Smooth muscle cell of the brain vasculature (primary cell): ENCODE measurements at places on chromosomes 5 and 9.

DNA sequence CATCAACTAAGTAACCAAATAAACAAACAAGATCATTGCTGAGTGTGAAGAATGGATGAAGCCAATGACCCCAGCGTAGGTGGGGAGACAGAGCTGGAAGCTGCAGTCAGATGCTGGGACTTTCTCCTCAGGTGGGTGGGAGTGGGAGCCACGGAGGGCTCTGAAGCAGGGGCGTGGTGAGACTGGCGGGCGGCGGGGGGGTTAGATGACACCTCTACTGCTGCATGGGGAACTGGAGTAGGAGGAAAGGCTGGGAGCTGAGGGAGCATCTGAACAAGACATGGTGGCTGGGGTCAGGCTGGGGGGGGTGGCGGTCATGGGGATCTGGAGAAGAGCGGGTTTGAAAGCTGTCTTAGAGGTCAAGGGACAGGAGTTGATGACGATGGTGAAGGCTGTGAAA lies 193.8 kb downstream of the C9orf50 start:
- DNase-seq = no peak

DNA sequence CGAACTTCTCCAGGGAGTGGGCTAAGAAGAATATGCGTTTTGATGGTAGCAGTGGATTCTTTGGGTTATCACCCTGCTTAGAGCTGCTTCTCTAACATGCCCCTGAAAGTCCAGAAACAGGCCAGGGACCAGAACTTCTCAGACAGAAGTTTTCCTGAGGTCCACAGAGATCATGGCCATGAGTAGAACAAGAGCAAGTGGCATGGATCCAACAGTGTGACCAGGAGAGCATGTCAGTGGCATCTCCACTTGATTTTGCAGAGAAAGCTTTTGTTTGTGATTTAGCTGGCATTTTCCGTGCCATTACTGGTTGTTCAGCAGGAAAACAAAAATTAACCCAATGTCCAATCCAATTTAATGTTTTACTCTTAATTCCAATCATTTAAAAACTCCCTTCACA lies 298.5 kb upstream of the CD180 start:
- DNase-seq = no peak

DNA sequence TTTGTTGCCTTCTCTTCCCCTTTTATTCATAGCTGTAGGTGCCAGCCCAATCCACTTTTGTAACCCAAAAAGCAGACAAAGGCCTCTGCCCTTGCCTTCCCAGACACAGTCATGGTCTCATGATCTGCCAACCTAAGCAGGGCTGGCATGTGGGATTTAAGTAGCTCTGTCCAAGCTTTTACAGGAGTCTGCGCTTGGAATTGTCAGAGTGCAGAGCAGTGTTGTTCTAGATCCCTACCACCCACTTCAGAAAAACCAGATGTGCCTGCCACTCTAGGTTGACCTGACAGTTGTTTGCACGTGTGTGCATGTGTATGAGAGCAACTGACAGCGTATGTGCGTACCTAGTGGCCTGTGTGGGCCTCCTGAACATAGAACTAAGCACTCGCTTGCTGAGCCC lies 87.8 kb upstream of the SPRY4 start:
- no peak for DNase-seq

DNA sequence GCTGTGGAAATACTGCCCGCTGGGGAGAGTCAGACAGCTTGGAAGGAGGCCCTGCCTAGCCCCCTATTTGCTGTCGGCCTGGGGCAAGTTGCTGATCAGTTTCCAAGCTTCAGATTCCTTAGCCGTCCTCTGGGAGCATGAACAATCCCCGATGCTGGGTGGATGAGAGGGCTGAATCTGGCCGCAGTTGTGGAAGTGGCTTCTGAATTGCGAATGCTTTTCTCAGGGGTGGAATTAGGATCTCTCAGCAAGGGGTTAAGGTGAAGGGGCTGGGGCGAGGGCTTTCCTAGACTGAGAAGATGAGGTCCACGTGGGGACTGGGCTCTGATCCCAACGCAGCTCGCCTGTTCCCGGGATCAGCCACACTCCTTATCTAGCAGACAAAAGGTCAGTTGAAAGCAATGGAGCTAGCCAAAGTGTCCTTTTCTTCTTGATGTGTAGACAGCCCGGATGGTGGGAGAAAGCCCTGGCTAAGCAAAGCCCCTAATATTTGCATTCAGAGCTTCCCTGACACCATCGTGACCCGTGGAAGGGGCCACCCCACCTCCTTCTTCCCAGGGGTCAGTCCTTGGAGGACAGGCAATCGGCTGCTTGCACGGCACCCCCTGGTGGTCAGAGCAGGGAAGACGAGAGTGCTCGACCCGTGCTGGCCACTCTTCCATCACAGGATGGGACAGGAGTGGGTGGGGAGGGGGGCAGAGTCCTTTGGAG lies 54.9 kb downstream of the COL15A1 start:
- DNase-seq = peak; percentile 54

GRCh38 chr5:52909192-52909591 lies 80.0 kb upstream of the ITGA2 start:
- DNase-seq = no peak

DNA sequence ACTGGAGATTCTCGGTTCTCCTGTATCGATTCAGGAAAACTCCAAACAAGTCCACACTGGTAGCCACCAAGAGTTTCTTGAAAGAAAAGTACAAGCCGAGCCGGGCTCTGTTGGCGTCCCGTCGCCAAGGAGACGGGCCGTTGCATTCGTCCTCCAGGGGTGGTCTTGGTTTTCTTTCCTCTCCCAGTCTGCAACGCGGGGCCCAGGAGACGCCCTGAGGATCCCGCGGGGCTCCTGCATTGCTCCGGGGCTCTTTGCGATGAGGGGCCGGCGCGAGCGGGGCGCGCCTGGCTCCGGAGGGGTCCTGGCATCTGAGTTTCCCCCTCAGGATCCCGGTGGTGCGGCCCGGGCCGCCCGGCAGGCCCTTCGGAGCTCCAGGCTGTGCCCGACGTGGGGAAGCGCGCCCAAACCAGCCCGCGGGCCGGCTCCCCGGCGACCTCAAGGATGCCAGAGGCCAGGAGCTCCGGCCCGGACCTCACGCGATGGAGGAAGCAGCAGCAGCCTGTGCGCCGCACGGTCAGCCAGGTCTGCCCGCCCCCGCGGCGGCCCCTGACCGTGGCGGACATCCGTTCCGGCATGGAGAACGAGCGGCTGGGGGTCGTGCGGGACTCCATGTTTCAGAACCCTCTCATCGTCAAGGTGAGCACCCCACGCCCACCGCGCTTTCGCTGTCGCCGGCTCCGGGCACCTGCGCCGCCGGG lies at the start of gene CFAP77:
CFAP77 (plus strand) TSS at position 384 of the 701 bp plus-strand sequence; CDS start at position 445, 61 bp downstream.
- peak; percentile 24 for DNase-seq

DNA sequence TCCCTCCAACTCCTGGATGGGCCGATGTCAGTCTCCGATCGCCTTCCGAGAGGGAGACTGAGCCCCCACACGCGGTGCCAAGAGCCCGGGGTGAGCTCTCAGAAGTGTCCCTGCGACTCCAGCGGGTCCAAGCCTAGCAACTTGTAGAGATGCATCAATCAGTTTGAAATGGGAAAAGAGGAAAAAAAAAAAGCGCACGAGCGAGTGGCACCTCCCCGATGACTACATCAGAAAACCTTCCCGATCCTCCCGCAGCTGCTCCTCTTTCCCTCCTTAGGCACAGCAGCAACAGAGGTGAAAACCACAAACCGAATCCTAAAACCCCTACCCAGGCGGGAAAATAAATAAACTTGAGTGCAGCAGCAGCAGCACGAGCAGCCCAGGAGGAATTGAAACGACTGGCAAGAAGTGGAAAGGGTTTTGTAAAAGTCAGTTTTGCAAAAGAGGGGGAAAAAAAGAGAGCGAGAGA lies 1.0 kb upstream of the EFNA5 start:
- DNase-seq = peak; percentile 62

DNA sequence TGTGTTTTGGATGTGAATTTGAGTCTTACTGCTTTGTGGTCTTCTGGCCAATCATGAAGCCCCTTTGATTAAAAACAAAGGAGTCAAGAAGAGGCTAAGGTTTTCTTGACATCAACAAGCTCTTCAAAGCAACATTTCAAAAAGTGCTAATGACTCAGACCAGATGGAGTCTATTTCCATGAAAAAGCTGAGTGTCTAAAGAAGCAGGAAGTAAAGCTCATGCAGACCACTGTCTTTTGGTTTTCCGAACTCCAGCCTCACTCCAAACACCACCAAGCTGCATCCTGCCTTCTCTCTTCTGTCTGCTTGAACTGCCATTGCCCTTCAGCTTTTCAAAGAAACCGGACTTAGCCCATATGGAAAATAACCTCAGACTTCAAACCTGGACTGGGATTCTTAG lies 115.2 kb downstream of the PRDM6 start:
- no peak for DNase-seq

- no peak for DNase-seq
These were observed 472 bp downstream of the FBXO4 start for GRCh38 chr5:41925555-41925951.

DNA sequence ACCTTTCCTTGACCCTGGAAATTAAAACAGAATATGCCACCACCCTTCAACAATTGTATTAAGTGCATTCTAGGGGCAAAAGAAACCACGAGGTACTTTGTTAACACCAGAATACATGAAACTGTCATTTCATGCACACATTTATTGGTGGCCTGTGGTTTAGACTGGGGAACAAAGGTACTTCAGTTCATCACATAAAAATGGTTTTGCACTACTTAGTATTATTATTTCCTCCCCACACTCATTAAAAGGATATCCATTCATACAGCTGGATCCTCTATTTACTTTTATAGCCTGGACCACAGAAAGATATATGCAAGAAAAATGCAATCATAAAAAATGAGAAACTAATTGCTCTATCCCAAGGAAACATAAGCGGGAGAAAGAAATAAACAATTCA lies 230.9 kb downstream of the EFNA5 start:
- no peak for DNase-seq

DNA sequence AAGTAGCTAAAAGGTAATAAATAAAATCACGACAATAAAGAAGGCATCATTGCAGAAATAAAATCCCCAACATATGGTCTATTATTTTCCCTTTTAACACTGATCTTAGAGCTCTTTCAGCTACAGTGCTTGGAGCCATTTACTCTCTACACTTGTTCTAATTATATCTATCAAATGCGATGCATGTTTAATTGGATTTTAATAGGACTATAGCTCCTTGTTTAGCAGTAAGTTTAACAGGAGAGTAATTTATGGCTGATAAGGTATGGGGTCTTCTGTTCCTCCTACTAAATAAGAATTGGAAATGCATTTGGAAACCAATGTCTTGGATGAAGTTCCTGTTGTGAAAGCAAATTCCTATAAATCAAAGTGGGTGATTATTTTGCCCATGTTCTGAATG lies 304.2 kb upstream of the PTPRD start:
- DNase-seq = no peak

- peak; percentile 82 for DNase-seq
These were observed 716.4 kb downstream of the SEMA5A start for GRCh38 chr5:8829323-8830029.

GRCh38 chr5:66415208-66415607 lies 181.0 kb upstream of the MAST4 start:
- no peak for DNase-seq

DNA sequence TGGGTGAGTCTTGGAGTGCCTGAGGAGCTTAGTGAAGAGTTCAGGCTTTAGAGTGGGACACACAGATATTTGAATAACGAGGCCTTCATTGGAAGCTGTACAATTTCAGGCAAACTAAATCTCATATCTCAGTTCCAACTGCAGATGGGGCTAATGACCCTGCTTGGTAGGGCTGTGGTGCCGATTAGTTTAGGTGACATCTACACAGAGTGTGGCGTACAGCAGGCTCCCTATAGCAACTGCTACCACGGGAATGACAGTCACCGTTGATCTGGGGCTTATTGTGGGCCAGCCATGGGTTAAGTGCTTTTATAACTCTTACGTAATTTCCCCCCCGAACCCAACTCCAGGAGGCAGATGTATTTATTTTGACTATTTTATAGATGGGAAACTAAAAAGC lies 70.8 kb downstream of the FAT2 start:
- no peak for DNase-seq

- DNase-seq = no peak
These were observed 2.0 kb downstream of the PIK3R1 start for GRCh38 chr5:68217528-68217927.

GRCh38 chr9:99732715-99733114 lies 89.0 kb upstream of the NR4A3 start:
- DNase-seq = no peak

GRCh38 chr5:132525299-132525724 lies 18.0 kb downstream of the IL5 start:
- no peak for DNase-seq

DNA sequence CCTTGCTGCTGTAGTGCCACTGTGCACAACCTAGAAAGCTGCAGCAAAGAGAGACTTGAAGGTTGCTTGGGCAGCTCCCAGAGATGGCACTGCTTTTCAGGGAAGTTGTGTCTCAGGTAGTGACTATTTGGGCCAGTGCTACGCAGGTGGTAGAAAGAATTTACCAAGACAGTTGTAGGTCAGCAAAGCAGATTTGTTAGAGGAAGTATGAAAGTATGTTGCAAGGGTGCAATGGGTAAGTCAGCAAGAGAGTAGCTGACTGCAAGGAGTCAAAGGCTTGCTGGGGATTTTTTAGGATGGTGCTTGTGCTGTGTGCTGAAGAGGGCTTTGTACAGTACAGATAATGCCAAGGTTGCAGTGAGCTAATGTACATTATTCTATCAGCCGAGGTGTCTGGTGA lies 33.5 kb upstream of the SPARC start:
- DNase-seq = no peak

DNA sequence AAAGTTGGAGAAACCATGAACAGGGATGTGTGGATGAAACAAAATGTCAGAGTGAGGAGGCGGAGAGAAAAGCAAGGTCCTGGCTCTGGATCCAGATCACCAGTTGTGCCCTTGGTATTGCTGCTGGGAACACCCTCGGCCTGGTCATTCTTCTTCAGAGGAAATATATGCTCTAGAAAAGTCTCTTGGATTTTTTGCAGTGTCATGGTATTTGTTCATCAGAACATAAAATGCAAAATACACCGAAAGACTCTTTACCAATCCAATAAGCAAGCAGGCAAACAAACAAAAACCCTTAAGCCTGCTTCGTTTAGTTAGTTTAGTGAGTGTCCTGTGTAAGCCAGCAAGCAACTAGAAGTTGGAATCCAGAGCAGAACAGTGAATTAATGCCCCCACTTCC lies 88.7 kb upstream of the CDH6 start:
- no peak for DNase-seq

GRCh38 chr9:12666813-12667212 lies 26.4 kb upstream of the TYRP1 start:
- DNase-seq = no peak

DNA sequence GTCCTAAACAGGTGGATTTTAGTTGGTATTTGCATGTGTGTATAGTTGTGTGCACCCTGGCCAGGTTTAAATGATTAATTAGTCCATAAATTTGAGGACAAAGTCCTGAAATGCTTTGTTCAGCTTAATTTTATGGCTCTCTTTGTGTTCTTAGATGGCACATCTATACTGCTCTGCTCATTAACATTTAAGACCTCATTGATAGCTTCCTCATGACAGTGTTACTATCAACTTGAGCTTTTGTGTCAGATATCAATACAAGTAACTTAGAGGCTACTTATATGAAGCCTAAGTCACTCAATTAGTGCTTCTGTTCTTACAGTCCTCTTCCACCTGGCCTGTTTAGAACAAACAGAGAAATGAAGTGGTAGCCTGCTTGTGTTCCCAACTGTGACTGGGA lies 240.9 kb downstream of the TRPM3 start:
- no peak for DNase-seq

GRCh38 chr9:121160025-121160424 lies 41.6 kb downstream of the RAB14 start:
- no peak for DNase-seq
